ENCODE measurements at places on chromosomes 11 and 22.

DNA sequence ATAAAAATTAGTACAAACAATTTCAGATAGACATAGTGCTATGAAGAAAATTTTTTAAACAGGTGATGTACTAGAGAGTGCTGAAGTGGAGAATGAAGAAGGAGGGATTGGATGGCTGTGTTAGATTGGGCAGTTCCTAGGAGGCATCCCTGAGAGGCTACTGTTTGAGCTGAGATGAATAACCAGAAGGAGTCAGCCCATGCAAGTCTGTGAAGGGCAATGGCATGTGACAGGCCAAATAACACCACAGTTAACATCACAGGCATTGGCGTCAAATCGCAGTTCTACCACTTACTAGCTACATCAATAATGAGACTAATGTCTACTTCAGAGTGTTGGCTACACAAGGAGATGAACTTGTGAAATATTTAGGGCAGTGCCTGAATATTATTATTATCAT is 35.4 kb downstream of the HORMAD2 start:
- no peak for DNase-seq

- DNase-seq: no peak
Measured at GRCh38 chr11:1339066-1339675, 29.7 kb upstream of the TOLLIP start.

- DNase-seq: no peak
Measured at GRCh38 chr11:1453611-1454034, 33.0 kb downstream of the MOB2 start.

GRCh38 chr11:90449606-90450005 is 226.8 kb upstream of the CHORDC1 start:
- DNase-seq: no peak

GRCh38 chr11:104146421-104146820 is 17.5 kb downstream of the PDGFD start:
- no peak for DNase-seq

GRCh38 chr11:16151138-16151537 is 205.2 kb downstream of the SOX6 start:
- no peak for DNase-seq

DNA sequence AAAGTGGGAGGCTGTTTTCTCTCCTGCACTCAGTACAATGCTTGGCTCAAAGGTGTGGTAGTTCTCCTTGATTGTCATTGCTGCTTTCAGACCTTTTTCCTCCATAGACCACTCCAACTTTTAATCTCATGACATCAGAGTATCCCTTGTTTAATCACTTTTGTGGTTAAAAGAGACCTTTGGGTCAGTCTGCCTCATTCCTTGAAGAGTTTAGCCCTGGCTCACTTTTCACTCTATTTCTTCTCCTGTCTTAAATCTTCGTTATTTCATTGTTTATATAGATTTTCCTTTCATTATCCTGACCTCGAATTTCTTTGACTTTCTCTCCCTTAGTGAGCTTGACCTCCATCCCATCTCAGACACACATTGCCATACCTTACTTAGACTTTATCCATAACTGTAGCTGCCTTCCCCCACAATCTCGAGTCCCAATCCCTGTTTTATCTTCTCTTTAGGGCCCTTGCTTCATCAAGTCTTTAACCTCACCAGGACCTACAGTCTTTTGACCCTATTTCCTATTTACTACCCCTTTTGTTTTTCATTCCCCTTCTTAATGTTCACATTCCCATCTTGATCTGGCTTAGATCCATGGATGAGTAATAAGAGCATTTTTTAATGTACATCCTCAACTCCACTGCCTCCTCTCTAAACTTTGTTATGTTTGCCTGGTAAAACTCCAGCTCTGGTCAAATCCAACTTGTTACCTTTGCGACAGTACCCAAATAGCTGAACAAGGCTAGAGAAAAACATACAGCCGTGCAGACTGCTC is 9.5 kb downstream of the ATXN10 start:
- no peak for DNase-seq

- no peak for DNase-seq
Measured at GRCh38 chr11:77472991-77473800, 698 bp downstream of the PAK1 start.

DNA sequence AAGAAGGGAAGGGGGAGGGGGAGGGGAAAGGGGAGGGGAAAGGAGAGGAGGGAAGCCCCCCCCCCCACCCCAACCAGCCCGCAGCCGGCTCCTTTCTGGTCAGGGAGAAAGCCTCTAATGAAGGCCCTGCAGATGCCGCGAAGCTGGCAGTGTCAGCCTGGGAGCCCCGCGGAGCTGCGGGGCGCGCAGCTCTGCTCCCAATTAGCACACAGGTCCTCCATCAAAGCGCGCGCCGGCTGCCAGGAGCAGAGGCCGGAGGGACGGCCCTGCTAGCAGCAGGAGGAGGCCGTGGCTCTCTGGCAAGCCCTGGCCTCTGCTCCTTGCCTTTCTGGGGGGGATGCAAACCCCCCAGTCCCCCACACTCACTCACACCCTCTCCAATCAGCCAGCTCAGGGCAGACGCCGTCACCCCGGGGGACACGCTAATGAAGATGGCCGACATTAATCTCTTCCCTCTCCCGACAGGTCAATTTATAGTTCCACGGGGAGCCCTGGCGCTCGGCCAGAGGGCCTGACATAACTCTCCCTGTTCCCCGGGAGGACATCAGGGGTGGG is 70.5 kb upstream of the TCF20 start:
- DNase-seq: no peak
